ENCODE measurements at places on chromosomes 11 and 22.
A peak's percentile ranks its signal among the peaks of the same experiment; 100 is the strongest.

- DNase-seq: peak; percentile 85
These were observed 8.8 kb downstream of the OSBPL5 start for GRCh38 chr11:3156282-3156660.

GRCh38 chr11:119726585-119727522 lies 2.1 kb downstream of the NECTIN1 start:
- DNase-seq: no peak

DNA sequence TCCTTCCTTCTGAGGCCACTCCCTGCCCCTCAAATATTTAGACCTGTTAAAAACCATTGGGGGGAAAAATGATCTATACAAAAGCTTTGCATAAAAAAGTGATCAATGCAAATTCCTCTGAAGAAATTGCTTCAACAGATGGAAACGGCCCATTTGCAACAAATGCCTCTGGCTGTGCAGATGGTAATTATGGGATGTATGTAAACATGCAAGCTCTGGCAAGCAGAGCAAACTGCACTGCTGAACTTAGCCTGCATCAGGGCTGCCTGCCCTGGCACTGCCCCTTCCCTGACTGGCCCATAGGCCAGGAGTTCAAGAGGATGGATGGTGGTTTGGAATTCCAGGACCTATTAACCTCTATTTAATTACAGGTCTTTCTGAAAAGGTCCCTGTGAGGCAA lies 388.7 kb downstream of the MIAT start:
- no peak for DNase-seq

- DNase-seq: no peak
These were observed 203.7 kb downstream of the FAM181B start for GRCh38 chr11:82529936-82530335.

DNA sequence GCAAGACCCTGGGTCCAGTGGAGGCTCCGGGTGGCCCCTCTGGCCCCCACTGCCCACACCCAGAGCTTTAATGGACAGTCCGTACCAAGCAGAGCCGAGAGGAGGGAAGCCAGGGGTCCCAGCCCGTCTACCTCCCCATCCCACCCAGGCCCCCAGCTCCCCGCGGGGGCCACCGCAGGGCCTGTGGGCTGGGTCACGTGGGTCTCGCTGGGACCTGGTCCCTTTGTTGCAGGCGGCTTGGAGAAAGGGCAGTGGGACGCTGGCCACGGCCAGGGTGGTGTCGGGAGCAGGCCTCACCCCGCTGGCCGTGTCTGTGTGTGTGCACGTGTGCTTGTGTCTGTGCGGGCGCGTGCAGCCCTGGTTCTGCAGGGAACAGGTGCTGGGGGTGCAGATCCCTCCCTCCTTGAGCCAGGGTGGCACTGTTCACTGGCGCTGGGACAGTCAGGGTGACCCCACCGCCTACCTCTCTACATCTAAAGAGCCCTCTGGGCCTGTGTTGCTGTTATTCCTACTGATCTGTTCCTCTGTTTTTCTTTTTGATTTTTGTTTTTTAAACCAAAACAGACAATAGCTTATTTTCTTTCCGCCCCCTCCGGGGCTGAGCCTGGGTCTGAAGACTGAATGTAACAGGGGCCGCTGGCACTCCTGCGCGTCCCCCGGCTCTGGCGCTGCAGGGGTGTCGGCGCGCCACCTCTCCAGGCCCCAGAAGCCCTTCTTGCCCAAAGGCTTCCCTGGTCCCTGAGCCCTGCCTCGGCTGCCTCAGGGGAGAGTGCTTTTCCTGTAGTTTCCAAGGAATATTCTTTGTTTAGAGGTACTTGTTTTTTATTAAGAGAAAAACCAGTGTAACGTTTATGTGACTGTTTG lies 20.1 kb upstream of the TMEM191C start:
- DNase-seq: no peak

- DNase-seq: no peak
These were observed 290.5 kb downstream of the TENM4 start for GRCh38 chr11:79150320-79150719.
